NCI-H1092 treated with DMSO at 0.1 percent for 48 hours (cell line): ENCODE measurements at places on chromosomes 4 and X.
A peak's percentile ranks its signal among the peaks of the same experiment; 100 is the strongest.

DNA sequence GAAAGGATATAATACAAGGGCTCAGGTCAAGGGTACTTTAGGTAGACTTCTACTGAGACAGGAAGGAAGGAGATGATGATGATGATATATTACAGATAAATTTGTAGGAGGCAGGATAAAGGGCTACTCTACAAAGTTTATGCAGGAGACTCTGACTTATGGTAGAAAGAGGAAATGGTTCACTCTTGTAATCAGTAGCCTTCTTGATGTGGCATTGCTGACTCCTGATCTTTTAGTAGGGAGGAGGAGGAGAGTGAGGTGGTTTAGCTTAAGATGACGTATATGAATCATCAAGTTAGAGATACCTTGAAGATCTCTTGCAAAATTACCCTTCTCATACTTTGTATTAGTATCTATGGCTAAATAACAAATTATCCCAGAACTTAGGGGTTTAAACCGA lies 4.7 kb downstream of the BLTP1 start:
- no peak for DNase-seq

DNA sequence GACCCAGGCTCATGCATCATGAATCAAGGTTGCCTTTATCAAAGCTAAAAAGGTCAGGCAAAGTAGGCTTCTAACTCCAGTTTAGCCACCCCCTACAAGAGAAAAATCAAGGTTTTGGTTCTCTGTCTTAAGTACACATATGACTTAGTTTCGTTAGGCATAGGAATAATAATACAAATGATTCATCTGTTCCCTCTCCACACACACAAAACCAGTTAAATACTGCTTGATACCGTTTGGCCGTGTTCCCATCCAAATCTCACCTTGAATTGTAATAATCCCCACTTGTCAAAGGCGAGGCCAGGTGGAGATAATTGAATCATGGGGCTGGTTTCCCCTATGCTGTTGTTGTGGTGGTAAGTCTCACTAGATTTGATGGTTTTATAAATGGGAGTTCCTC lies 226.2 kb downstream of the HS6ST2 start:
- DNase-seq, result no peak

GRCh38 chr4:15354371-15355297 lies 73.2 kb upstream of the C1QTNF7 start:
- no peak for DNase-seq

DNA sequence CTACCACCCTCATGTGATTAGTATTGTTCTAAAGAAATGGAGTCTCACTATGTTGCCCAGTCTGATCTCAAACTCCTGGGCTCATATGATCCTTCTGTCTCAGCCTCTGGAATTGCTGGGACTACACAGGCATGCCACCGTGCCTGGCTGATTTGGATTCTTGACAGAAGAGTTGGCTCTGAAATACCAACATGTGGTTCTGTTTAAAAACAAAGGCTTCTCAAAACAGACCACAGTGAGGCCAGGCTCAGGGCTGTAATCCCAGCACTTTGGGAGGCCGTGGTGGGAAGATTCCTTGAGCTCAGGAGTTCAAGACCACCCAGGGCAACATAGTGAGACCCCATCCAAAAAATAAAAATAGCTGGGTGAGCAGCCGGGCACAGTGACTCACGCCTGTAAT lies 126.7 kb downstream of the DHRSX start:
- DNase-seq, result no peak

DNA sequence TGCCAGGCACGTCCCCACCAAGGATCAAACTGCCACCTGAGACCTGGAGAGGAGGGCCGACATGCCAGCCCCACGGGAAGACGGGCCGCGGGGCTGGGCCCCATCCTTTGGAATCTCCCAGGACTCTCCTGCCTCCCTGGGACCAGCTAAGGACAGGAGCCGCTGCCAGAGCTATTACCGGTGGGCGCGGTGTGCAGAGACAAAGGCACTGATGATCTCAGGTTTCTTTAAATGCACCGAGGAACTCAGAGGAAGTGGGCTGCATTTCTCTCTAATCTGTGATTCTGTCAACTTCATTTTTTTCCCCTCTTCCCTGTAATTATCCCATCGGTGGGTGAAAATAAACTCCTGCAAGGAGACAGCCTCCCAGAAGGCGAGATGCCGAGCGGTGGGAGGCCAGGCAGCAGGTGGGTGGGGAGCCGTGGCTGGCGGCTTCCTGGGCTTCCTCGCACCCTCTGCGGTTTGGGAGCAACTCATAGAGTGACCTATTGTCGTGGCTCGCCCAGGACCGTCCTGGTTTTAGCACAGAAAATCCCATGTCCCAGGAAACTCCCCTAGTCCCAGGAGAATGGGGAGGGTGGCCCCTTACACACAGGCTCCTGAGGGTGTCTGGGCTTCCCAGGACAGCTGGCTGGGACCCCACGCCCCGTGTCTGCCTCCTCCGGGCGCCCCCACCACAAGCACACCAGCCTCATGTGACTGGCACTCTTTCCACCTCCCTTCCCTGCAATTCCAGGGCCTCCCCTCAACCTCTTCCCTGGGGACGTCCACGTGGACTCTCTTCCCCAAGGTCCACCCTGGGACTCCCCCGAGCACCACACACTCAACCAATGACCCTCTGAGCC lies 62.3 kb upstream of the ADRA2C start:
- DNase-seq, result no peak

DNA sequence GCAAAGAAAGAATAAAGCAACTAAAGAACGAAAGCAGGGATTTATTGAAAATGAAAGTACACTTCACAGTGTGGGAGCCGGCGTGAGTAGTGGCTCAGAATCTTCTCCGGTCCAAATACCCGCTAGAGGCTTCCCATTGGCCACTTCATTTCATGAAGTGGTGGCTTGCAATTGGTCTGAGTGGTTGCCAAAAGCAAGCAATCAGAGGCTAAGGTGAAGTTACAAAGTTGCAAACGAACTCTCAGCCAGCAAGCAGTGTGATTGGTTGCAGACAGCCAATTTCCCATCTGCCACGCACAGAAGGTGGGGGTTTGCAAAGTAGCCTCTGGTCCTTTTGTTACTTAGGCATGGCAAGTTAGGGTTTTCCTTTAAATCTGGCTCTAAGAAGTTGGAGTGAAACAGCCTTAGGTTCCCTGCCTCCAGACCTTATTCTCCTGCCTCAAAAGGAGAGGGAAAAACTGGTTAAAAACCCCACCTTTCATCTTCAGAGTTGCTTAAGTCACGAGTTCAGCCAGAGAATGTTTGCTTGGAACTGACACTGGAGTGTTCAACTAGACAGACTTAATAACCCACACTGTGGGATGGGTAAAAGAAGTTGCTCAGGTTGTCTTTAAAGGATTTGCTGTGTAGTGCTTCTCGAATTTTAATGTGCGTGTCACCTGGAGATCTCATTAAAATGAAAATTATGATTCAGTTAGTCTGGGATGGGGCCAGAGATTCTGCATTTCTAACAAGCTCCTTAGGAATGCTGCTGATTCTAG lies 6.9 kb upstream of the CLOCK start:
- DNase-seq, result no peak

DNA sequence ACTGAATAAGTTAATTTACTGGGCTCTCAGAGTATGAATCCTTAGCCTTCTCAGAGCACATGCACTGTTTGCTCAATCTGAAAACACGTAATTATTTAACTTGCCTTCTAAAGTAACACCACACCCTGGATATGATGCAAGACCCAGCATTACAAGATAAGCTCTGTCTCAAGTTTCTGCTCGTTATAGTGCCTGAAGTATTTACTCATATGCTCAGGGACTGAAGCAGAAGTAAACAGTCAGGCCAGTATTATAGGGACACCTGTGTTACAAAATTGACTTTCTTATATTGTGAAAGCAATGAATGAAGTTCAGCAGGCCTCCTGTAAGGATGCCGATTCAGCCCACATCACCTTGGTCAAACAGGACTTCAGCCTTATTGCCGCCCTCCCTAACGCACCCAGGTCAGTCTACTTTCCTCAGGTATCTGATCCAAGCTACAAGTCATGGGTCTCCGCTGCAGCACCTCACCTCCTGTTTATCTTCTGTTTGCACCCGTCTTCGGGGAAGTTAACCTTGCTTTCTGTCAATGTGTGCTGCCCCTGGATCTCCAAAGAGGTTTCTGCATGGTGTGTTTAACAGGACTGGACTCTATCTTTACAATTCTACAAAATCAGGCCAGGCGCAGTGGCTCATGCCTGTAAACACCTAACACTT lies 42.8 kb upstream of the KLF3 start:
- DNase-seq, result peak; percentile 22

- no peak for DNase-seq
These were observed 91.0 kb upstream of the MAPK10 start for GRCh38 chr4:86450861-86451260.

DNA sequence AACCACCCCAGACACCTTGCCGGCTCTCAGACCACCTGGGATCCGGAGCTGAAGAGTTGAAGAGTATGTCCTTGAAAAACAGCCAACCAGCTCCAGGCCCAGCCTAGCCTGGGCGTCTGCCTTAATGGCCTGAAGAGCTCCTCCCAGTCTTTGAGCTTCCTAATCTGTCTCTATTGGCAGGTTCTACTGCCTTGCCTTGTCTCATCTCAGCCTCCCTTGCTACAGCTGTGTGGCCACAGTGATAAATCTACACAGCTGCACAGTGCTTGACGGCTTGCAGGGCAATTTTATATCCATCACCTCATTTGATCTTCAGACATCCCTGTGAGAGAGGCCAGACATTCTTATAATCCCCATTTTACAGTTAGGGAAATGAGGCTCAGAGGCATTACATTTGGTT lies 19.9 kb downstream of the AWAT2 start:
- no peak for DNase-seq
